Endodermal cell (in vitro differentiated cells): ENCODE measurements at places on chromosomes 5 and 9.

DNA sequence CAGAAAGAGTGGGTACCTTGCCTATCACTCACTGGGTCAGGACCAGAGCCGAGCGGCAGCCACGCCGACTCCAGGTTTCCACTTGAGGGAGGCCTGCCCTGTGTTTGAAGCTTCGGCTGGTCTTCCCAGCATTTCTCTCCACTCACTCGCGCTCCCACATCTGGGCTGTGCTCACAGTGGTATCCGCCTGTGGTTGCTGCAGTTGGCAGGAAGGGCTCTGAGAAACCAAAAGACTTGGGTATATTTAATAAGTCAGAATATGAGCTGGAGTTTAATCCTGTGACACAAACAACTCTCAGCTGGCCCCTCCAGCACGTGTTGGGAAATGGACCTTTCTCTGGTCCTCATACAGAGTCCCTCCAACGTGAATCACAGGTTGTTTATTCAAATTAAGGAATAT, 70.9 kb downstream of the SPRY4 start:
- DNase-seq = no peak
- no peaks in the 10 kb centered on the region for H3K36me3 ChIP-seq
- H3K27me3 ChIP-seq = no peaks in the 10 kb centered on the region
- H3K4me3 ChIP-seq = no peak overlapping the region
- H3K4me1 ChIP-seq = peaks cover 3% of the 10 kb centered on the region
- no peak overlapping the region for H3K27ac ChIP-seq

- H3K4me3 ChIP-seq = peak overlapping the region; percentile 99
- peak; percentile 47 for DNase-seq
- peaks cover 41% of the 10 kb centered on the region for H3K36me3 ChIP-seq
- H3K4me1 ChIP-seq = peaks cover 10% of the 10 kb centered on the region
- H3K27me3 ChIP-seq = no peaks in the 10 kb centered on the region
Measured at GRCh38 chr5:176535101-176535663, 2.0 kb downstream of the RNF44 start.

- DNase-seq = peak; percentile 67
- no peaks in the 10 kb centered on the region for H3K4me1 ChIP-seq
- no peaks in the 10 kb centered on the region for H3K36me3 ChIP-seq
- H3K4me3 ChIP-seq = no peak overlapping the region
Measured at GRCh38 chr9:87950765-87951488, 23.4 kb downstream of the CDK20 start.

- no peak overlapping the region for H3K27ac ChIP-seq
- no peak overlapping the region for H3K4me3 ChIP-seq
- DNase-seq = peak; percentile 94
- no peaks in the 10 kb centered on the region for H3K4me1 ChIP-seq
- peaks cover 9% of the 10 kb centered on the region for H3K27me3 ChIP-seq
- no peaks in the 10 kb centered on the region for H3K36me3 ChIP-seq
Measured at GRCh38 chr9:137445275-137445807, 4.2 kb upstream of the ENTPD8 start.

- H3K27me3 ChIP-seq = no peaks in the 10 kb centered on the region
- no peak overlapping the region for H3K27ac ChIP-seq
- no peak overlapping the region for H3K4me3 ChIP-seq
- H3K4me1 ChIP-seq = no peaks in the 10 kb centered on the region
- DNase-seq = no peak
- no peaks in the 10 kb centered on the region for H3K36me3 ChIP-seq
Measured at GRCh38 chr9:21931428-21931827, 62.8 kb downstream of the CDKN2A start.

DNA sequence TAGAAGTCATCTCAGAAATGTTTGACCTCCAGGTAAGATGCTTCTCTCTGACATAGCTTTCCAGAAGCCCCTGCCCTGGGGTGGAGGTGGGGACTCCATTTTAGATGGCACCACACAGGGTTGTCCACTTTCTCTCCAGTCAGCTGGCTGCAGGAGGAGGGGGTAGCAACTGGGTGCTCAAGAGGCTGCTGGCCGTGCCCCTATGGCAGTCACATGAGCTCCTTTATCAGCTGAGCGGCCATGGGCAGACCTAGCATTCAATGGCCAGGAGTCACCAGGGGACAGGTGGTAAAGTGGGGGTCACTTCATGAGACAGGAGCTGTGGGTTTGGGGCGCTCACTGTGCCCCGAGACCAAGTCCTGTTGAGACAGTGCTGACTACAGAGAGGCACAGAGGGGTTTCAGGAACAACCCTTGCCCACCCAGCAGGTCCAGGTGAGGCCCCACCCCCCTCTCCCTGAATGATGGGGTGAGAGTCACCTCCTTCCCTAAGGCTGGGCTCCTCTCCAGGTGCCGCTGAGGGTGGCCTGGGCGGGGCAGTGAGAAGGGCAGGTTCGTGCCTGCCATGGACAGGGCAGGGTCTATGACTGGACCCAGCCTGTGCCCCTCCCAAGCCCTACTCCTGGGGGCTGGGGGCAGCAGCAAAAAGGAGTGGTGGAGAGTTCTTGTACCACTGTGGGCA, 642 bp downstream of the CSF2 start:
- H3K36me3 ChIP-seq = no peaks in the 10 kb centered on the region
- no peak for DNase-seq
- no peaks in the 10 kb centered on the region for H3K27me3 ChIP-seq
- no peaks in the 10 kb centered on the region for H3K4me1 ChIP-seq
- no peak overlapping the region for H3K4me3 ChIP-seq

DNA sequence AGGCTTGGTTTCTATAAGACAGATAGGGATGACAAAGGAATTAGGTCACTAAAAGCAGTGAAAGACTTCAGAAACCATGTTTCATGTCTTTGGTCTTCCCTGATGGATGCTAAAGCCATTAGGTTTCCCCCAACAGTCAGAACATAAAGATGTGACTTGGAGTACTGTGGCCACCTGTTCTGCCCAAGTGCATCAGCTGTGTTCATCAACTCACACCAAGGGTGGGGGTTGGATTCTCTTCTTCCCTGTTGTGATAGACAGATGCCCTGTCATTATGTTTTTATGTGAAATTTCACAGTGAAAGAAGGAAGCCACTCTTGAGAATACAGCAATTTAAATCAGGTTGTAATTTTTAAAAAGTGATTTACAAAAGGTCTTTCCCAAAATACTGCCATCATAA, 196.8 kb downstream of the SH3GL2 start:
- no peaks in the 10 kb centered on the region for H3K27me3 ChIP-seq
- H3K4me1 ChIP-seq = no peaks in the 10 kb centered on the region
- H3K36me3 ChIP-seq = no peaks in the 10 kb centered on the region
- DNase-seq = no peak
- no peak overlapping the region for H3K4me3 ChIP-seq

DNA sequence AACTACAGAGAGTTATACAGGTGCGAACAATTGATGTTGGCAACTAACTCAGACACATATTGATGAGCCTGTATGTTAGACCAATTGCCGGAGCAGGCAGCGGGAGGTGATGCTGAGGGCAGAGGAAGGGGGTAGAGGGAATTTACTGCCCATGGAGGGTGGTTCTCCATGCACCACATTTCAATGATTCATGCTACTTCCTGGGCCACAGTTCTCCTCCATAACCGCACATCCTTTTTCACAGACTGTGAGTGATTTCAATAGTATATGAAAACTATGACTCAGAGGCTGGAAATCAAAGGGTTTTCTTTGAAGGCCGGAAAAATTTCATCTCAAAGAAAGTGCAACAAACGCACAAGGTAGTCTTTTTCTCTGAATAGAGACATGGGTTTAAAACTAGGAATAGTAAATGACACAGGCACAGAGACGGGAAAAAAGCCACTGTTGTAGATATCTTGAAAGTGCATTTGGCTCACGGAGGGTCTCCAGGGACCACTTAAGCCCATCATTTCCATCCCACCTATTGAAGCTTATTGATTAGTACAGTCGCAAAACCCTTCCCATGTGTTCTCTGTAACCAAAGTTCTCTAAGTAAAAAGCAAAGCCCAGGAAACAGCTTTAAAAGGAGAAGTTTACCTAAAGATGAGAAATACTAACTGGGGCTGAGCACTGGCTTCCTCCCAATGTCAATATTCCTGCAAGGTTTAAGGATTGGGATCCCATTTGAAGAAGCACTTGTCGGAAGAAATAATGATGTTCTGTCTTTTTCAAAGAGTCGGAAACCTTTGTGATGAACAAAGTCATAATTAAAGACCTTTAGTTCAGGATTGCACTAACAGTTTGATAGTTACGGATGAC, 28.0 kb upstream of the ADAM19 start:
- H3K27me3 ChIP-seq = no peaks in the 10 kb centered on the region
- no peaks in the 10 kb centered on the region for H3K4me1 ChIP-seq
- H3K36me3 ChIP-seq = no peaks in the 10 kb centered on the region
- no peak overlapping the region for H3K27ac ChIP-seq
- H3K4me3 ChIP-seq = no peak overlapping the region
- no peak for DNase-seq

DNA sequence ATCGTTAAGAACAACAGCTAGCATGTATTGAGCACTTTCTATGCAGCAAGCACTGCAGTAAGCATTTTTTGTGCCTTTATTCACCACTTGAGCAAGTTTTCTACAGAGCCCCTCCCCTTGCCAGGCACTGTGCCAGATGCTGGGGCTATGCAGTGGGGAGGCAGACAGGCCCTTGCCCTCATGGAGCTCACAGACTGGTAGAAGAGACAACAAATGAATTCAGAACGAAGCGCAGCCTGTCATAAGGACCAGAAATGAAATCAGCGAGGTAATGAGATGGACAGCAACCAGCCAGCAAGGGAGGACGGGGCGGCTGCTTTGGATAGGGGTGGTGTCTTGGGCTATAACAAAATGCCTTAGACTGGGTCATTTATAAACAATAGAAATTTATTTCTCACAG, 68.8 kb downstream of the C9orf50 start:
- peaks cover 8% of the 10 kb centered on the region for H3K4me1 ChIP-seq
- DNase-seq = peak; percentile 39
- no peak overlapping the region for H3K4me3 ChIP-seq
- no peaks in the 10 kb centered on the region for H3K36me3 ChIP-seq
- no peaks in the 10 kb centered on the region for H3K27me3 ChIP-seq

- no peak overlapping the region for H3K27ac ChIP-seq
- peaks cover 4% of the 10 kb centered on the region for H3K4me1 ChIP-seq
- no peaks in the 10 kb centered on the region for H3K36me3 ChIP-seq
- no peaks in the 10 kb centered on the region for H3K27me3 ChIP-seq
- no peak for DNase-seq
Measured at GRCh38 chr9:107251756-107252322, 31.2 kb upstream of the RAD23B start.

- no peak overlapping the region for H3K4me3 ChIP-seq
- H3K36me3 ChIP-seq = no peaks in the 10 kb centered on the region
- DNase-seq = no peak
- H3K27me3 ChIP-seq = no peaks in the 10 kb centered on the region
Measured at GRCh38 chr5:76180814-76181805, 97.9 kb downstream of the SV2C start.

- peak; percentile 74 for DNase-seq
- no peaks in the 10 kb centered on the region for H3K27me3 ChIP-seq
- H3K4me1 ChIP-seq = peaks cover 13% of the 10 kb centered on the region
- H3K4me3 ChIP-seq = peak overlapping the region; percentile 97
Measured at GRCh38 chr9:35729700-35730485, 2.1 kb downstream of the TLN1 start.

GRCh38 chr5:72661405-72661804, 154.2 kb upstream of the ZNF366 start:
- no peaks in the 10 kb centered on the region for H3K36me3 ChIP-seq
- no peak overlapping the region for H3K4me3 ChIP-seq
- H3K27ac ChIP-seq = no peak overlapping the region

- H3K4me1 ChIP-seq = no peaks in the 10 kb centered on the region
- H3K4me3 ChIP-seq = no peak overlapping the region
- no peaks in the 10 kb centered on the region for H3K27me3 ChIP-seq
- no peaks in the 10 kb centered on the region for H3K36me3 ChIP-seq
- no peak overlapping the region for H3K27ac ChIP-seq
Measured at GRCh38 chr9:134686896-134687295, 45.3 kb downstream of the COL5A1 start.

DNA sequence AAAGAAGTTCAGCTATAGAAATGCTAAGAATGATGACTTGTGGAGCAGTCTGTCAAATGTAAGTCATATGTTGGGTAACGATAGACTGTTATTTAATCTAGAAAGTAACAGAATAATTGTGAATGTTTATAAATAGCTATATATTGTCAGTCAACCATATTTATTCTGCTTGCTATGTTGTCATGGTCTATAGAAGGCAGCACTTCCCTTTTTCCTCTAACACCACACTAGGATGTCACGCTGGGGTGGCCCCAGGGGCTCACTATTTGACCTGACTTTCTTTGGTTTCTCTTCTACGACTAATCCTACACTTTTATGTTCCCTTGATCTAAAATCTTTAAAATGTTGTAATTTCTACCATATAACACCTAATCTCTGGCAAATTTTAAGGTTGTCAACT, 20.5 kb downstream of the ERAP2 start:
- DNase-seq = no peak
- H3K36me3 ChIP-seq = no peaks in the 10 kb centered on the region
- H3K4me1 ChIP-seq = no peaks in the 10 kb centered on the region
- no peaks in the 10 kb centered on the region for H3K27me3 ChIP-seq
- H3K27ac ChIP-seq = no peak overlapping the region

DNA sequence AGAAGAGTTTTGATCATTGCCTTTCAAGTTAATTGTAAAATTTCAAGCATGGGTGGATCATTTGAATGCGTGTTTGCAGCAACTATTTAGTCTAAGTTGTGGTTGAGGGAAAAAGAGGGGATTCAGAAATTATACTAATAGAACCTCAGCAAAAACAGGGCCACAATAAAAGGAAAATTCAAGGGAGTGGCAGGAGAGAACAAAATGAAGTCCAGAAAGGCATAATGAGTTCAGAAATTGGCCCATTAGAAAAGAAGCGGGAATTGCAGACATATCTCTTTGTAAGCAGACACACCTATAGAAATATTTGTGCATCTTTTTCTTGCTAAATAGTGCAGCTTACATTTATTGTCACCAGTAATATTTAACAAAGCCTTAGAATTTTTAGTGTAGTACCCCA, 960.0 kb downstream of the CDH12 start:
- no peaks in the 10 kb centered on the region for H3K36me3 ChIP-seq
- H3K4me1 ChIP-seq = no peaks in the 10 kb centered on the region
- no peaks in the 10 kb centered on the region for H3K27me3 ChIP-seq
- no peak overlapping the region for H3K4me3 ChIP-seq
- no peak overlapping the region for H3K27ac ChIP-seq
